ENCODE measurements at places on chromosomes 2 and 18.

- no peak for DNase-seq
Observed at GRCh38 chr2:12066986-12067385, 320.6 kb downstream of the LPIN1 start.

DNA sequence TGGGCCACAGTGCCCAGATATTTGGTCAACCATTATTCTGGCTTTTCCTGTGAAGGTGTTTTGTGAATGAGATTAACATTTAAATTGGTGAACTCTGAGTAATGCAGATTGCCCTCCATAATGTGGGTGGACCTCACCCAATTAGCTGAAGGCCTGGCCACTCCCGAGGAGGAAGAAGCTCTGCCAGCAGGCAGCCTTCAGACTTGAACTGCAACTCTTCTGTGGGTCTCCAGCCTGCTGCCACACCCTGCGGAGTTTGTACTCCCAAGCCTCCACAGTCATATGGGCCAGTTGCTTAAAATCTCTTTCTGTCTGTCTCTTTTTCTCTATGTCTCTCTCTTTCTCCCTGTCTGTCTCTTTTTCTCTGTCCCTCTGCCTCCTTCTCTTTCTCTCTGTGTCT is 262.7 kb downstream of the MYCN start:
- no peak for DNase-seq

GRCh38 chr2:159151198-159152127 is 135.0 kb downstream of the WDSUB1 start:
- no peak for DNase-seq

DNA sequence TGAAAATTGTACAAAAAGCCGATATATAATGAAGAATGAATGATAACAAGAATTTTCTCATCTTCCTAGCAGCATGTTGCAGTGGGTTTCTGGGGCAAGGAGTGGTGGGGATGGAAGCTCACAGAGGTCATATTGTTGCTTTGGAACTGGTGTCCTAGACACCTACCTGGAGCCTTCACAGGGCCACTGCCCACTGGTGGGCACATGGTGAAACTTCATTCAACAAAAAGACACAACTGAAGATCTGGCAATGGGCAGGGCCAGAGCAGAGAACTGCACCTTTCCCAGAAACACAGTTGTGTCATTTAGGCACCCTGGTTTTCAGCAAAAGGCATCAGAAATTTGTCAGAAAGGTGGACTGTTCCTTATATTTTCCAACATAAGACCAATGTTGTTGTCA is 115.3 kb downstream of the FHOD3 start:
- DNase-seq, result peak; percentile 46

All from NCI-H146 (cell line).